T-helper 9 cell (primary cell): ENCODE measurements at places on chromosomes 3 and 15.

- DNase-seq: no peak
Observed at GRCh38 chr3:190294030-190294429, 28.2 kb downstream of the CLDN1 start.

- DNase-seq: peak; percentile 51
Observed at GRCh38 chr15:89647191-89647851, 7.9 kb downstream of the KIF7 start.

DNA sequence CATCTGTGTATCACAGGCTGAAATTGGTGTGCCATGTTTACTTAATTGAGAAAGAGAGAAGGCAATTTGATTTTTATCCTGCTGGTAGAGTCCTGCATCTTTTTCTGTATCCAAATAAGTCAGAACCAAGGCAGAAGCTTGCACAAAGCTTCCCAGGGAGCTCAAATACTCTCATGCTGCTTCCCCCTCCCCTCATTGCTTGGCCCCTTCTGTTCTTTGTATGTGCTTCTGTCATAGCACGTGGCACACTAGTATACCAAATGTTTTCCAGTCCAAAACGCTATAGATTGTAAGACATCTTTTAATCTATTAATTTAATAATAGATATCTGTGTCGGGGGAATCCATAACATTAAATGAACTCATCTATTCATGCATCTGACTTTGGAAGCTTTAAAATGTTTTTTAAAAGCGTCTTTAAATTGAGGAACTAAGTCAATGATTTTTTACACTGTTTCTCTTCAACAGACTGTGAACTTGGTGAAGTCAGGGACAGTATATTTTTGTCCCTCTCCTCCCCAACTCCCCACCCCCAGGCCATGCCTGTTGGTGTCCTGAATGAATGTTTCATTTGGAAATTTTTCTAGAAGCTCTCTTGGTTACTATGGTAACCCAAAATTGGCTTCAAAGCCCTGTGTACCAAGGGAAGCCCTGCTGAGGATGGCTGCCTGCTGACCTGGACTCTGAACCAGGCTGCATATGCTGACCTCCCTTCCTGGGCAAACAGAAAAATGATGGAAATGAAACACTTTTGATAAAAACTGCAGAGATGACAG lies 26.2 kb upstream of the SLC35G2 start:
- no peak for DNase-seq

DNA sequence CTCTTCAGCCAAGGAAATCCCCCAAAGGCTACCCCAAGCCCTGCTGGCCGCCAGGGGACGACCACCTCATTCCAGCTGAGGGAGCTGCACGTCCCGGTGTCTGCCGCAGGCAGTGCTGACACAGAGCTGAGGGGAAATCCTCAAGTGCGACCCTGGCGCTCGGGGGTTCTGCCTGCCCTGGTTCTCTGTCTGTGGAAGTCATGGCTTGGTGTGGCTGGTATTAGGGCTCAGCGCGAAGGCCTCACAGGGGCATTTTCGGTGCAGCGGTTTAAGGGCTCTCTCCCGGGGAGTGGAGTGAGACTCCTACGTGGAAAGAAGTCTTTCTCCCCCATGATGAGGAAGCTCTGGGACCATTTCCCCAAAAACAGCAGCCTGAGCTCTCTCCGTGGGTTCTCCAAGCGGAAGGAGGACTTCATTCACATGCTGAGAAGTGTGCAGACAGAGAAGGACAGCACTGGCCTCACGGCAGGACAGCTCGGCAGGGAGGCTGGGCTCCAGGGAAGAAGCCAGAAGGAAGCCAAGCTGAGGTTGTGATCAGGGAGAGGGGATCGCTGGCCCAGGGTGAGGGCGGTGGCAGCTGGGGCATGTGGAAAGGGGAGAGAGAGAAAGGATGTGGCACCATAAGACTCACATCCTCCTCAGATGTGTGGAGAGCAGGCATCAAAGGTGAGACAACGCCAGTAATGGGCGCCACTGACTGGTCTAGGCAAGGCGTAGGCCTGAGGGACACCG lies 48.6 kb downstream of the KLF15 start:
- no peak for DNase-seq

GRCh38 chr15:71121442-71121841 lies 6.2 kb downstream of the THSD4 start:
- DNase-seq: no peak

DNA sequence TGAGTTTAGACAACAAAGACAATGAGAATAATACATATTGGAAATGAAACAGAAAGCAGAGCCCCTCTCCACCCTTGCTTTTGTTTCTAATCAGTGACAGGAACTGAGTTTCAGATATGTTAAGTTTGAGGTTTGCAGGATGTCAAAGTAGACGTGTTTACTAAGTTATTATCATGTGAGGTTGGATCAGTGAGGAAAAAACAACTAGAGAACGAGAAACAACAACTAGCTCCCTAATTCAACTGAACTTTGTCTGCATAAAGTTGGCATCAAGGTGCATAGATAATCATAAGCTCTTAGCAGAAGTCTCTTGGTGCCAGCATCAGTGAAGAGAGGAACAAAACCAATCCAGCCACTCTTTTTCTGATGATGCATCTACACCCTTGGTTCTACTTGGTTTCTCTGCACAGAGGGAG lies 491.1 kb upstream of the NR2F2 start:
- no peak for DNase-seq
